ENCODE measurements at places on chromosomes 2 and 18.

- no peak for DNase-seq
Observed at GRCh38 chr2:130389358-130389757, 33.5 kb downstream of the PTPN18 start.

GRCh38 chr2:186431306-186431705 is 54.8 kb upstream of the ZC3H15 start:
- DNase-seq, result no peak

DNA sequence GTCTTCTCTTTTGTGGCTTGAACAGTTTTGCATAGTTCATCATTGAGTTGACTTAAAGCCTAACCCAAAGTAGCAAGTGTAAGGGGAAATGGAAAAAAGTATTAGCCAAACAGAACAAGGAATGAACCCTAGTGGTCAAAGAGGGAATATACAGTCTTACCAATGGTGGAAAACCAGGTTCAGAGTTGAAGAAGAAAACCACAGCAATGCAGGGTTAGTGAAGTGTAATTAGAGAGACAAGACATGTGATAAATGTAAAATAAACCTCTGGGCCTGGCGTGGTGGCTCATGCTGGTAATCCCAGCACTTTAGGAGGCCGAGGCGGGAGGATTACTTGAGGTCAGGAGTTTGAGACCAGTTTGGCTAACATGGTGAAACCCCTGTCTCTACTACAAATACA is 2.4 kb downstream of the TTN start:
- no peak for DNase-seq

- no peak for DNase-seq
Observed at GRCh38 chr2:86033751-86034692, 71.7 kb downstream of the POLR1A start.

GRCh38 chr2:56444339-56444738 is 260.5 kb downstream of the CCDC85A start:
- DNase-seq, result no peak

GRCh38 chr2:207952564-207953345 is 72.6 kb downstream of the PLEKHM3 start:
- no peak for DNase-seq

DNA sequence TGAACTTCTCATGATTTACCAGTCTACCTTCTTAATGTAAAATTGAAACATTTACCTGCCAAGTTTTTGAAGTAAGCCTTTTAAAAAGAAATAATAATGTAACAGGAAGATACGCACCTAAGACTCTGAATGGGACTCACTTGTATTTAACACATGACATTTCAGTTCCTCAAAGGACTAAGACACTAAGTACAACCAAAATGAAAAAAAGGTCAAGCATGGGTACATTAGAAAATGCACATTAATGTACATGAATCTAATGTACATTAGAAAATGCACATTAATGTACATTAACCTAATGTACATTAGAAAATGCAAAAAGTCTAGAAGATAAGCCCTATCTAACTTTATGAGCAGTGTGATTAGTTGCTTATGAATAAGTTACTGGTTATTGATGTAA is 69.3 kb upstream of the FZD5 start:
- no peak for DNase-seq

DNA sequence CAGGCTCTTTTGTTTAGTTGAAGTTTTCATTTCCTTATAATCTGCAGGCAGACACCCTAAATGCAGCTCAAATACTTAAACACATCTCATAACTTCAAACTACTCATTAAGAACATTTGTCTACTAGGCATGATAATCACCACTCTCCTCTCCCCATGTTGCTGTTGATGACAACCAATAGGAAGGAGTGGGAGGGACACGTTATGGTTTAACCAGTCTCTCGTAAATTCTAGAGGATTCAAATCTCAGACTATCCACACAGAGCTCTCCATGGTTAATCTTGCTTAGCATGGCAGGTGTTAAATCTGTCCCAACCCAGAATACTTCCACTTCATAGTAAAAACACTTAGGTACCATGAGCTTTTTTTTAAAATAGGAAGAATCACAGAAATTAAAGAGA is 127.4 kb upstream of the AQP4 start:
- no peak for DNase-seq

Data from activated T-cell treated with anti-CD3 and anti-CD28 coated beads, Interleukin-2, amount 50 U/mL, for 48 hours (primary cell).